Large intestine (tissue), 12 donors: ENCODE measurements at places on chromosomes 3 and 15. TPM values are rescaled to one million over a fixed set of nuclear protein-coding genes. Genes with fewer than 3 reads are reported as not detected.

GRCh38 chr15:79339588-79340314 is 28.8 kb downstream of the TMED3 start:
- H3K27me3 ChIP-seq, result no peaks in the 10 kb centered on the region
- DNase-seq, result no peak
- no peaks in the 10 kb centered on the region for H3K4me1 ChIP-seq
- no peak overlapping the region for H3K27ac ChIP-seq
- H3K4me3 ChIP-seq, result no peak overlapping the region
- no peaks in the 10 kb centered on the region for H3K36me3 ChIP-seq

GRCh38 chr3:72171946-72172345 is 387.0 kb upstream of the PROK2 start:
- H3K36me3 ChIP-seq, result no peaks in the 10 kb centered on the region
- no peaks in the 10 kb centered on the region for H3K4me1 ChIP-seq
- no peak for DNase-seq

Gene CCDC9B
- 7.2 TPM for polyA plus RNA-seq

DNA sequence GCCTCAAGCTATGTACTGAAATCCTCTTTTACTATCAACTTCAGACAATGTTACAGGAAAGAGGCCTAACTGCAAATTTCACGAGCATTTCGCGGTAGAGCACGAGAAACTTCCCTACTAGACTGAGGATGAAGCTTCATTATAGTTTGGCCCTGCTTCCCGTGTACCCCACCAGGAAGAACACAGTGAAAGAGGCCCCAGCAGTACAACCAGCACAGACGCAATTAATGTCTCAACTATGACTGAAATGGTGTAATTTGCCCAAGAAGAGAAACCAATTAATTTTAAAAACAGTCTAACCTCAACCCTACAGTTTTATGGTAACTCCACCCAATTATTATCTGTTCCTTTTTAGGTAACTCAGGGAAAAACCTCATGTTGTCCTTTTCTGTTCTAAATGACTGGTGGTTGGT is 12.1 kb downstream of the CHSY1 start:
- no peaks in the 10 kb centered on the region for H3K27me3 ChIP-seq
- peaks cover 12% of the 10 kb centered on the region for H3K36me3 ChIP-seq
- DNase-seq, result no peak
- H3K4me1 ChIP-seq, result no peaks in the 10 kb centered on the region

GRCh38 chr15:70752193-70752635 is 11.1 kb downstream of the UACA start:
- H3K4me1 ChIP-seq, result no peaks in the 10 kb centered on the region
- H3K27ac ChIP-seq, result no peak overlapping the region
- H3K4me3 ChIP-seq, result no peak overlapping the region
- no peaks in the 10 kb centered on the region for H3K27me3 ChIP-seq
- no peaks in the 10 kb centered on the region for H3K36me3 ChIP-seq
- peak; percentile 9 for DNase-seq

GRCh38 chr3:20975188-20975651 is 775.8 kb downstream of the ZNF385D start:
- H3K36me3 ChIP-seq, result no peaks in the 10 kb centered on the region
- H3K27ac ChIP-seq, result no peak overlapping the region
- H3K4me1 ChIP-seq, result no peaks in the 10 kb centered on the region
- no peak overlapping the region for H3K4me3 ChIP-seq
- DNase-seq, result no peak

Gene DAG1
- polyA plus RNA-seq, result 41.7 TPM

DNA sequence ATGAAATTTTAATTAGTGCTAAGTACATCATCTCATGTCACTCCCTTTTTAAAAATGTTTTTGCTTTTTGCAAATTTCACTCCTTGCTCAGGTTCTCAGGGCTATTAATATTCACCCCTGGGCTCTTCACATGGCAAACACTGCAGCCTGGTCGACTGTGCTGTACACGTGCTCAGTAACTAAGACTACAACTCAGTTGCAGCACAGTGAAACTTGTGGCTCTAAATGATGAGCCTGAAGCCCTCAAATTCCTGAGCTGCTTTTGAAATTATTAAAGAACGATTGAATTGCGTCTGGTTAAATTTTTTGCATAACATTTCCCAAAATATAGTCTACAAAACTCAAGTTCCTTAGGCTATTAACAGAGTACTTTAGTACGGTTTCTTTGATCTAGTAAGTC is 159.3 kb upstream of the C2CD4B start:
- H3K27ac ChIP-seq, result no peak overlapping the region
- DNase-seq, result no peak
- no peaks in the 10 kb centered on the region for H3K36me3 ChIP-seq
- no peaks in the 10 kb centered on the region for H3K4me1 ChIP-seq
- peaks cover 8% of the 10 kb centered on the region for H3K27me3 ChIP-seq

DNA sequence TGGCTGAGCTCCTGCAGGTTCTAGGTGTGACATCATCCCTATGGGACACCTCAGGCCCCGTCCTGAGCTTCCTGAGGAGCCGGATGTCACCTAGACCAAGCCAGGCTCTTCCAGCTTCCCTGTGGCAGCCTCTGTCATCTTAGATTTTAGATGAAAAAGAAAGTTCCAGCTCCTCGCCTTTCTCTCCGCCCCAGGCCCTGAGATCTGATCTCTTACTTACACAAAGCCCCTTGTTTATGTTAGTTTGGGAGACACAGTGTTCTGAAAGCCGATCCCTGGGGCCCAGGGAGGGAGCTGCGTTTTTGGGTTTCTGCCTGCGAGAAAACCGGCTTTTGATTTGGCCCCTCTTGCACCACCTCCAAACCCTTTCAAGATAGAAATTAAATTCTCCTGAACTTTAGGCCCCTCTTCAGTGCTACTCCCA is 40.2 kb upstream of the FAM107A start:
- H3K27me3 ChIP-seq, result no peaks in the 10 kb centered on the region
- H3K4me3 ChIP-seq, result no peak overlapping the region
- DNase-seq, result no peak
- no peaks in the 10 kb centered on the region for H3K4me1 ChIP-seq
- no peak overlapping the region for H3K27ac ChIP-seq

DNA sequence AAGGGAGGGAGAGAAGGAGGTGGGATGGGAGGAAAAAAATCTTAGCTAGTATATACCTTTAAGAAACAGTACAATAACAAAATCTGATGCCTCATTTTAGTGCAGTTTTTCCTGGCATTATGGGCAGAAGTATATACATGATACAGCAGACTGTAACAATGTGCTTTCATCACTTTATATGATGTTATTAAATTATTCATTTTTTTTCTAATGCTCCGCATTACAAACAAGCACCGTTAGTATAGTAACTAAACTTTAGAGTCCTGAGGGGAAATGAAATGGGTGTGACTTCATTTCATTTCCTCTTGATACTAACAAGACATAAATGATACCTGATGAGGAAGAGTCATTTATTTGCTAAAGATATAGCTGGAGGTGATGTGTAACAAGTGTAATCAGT is 325.3 kb downstream of the ZNF385D start:
- H3K4me3 ChIP-seq, result no peak overlapping the region

Gene SETMAR
- 15.5 TPM for polyA plus RNA-seq

GRCh38 chr3:34268032-34268709 is 469.7 kb downstream of the PDCD6IP start:
- H3K36me3 ChIP-seq, result no peaks in the 10 kb centered on the region
- H3K27ac ChIP-seq, result peak overlapping the region; percentile 43
- no peaks in the 10 kb centered on the region for H3K27me3 ChIP-seq
- peaks cover 11% of the 10 kb centered on the region for H3K4me1 ChIP-seq
- DNase-seq, result peak; percentile 64

DNA sequence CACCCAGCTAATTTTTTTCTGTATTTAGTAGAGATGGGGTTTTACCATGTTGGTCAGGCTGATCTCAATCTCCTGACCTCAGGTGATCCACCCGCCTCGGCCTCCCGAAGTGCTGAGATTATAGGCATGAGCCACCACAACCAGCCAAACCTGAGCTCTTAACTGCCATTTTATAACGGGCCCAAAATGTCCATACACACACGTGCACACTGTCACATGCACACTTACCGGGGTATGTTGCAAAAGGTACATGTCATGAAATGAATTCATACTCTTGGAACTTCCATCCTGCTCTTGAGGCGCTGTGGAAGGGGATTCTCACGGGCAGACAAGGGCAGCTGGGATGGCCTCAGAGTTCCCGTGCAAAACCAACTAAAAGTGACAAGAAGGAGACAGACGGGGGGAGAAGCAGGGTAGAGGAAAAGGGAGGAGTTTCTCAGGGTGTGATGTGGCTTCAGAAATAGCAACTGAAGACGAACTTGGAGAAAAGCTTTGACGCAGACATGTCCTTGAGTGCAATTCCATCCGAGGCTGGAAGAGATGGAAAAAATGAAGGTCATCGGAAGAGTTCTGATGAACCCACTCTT is 110.9 kb downstream of the BDH1 start:
- no peak overlapping the region for H3K4me3 ChIP-seq
- no peak for DNase-seq
- no peaks in the 10 kb centered on the region for H3K27me3 ChIP-seq
- H3K36me3 ChIP-seq, result no peaks in the 10 kb centered on the region
- no peaks in the 10 kb centered on the region for H3K4me1 ChIP-seq
- H3K27ac ChIP-seq, result no peak overlapping the region

- H3K27me3 ChIP-seq, result peaks cover 76% of the 10 kb centered on the region
- H3K27ac ChIP-seq, result no peak overlapping the region
- peaks cover 8% of the 10 kb centered on the region for H3K4me1 ChIP-seq
- no peak overlapping the region for H3K4me3 ChIP-seq
- H3K36me3 ChIP-seq, result no peaks in the 10 kb centered on the region
Measured at GRCh38 chr15:69600556-69601085, 148.0 kb downstream of the RPLP1 start.

- H3K27me3 ChIP-seq, result no peaks in the 10 kb centered on the region
- no peak overlapping the region for H3K4me3 ChIP-seq
- no peaks in the 10 kb centered on the region for H3K4me1 ChIP-seq
- peaks cover 33% of the 10 kb centered on the region for H3K36me3 ChIP-seq
- DNase-seq, result no peak
Measured at GRCh38 chr15:34886134-34886533, 83.4 kb downstream of the AQR start.

DNA sequence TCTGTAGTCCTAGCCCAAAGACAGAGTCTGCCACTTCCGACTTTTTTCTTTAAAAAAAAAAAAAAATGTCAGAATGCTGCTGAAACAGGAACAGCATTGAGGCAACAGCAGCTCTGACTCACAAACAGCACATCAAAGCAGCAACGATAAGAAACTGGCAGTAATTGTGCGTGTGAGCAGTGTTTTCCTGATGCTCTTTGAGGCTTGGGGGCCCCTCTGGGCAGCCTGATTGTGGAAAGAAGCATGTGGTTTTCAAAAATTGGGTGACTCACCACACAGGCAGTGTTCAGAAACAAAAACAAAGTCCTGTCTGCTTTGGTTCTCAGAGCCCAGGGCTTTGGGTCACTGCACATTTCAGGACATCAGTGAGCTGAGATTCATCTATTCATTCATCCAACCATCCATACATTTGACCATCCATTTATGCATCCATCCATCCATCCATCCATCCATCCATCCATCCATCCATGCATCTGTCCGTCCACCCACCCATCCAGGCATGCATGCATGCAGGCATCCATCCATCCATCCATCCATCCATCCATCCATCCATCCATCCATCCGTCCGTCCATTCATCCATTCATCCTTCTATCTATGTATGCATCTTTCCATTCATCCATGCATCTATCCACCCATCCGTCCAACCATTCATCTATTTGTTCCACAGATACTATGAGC is 308.4 kb downstream of the RPLP1 start:
- H3K27me3 ChIP-seq, result peaks cover 2% of the 10 kb centered on the region
- H3K36me3 ChIP-seq, result no peaks in the 10 kb centered on the region
- H3K27ac ChIP-seq, result no peak overlapping the region
- H3K4me3 ChIP-seq, result no peak overlapping the region

Gene CADM2
- 2.4 TPM for polyA plus RNA-seq

DNA sequence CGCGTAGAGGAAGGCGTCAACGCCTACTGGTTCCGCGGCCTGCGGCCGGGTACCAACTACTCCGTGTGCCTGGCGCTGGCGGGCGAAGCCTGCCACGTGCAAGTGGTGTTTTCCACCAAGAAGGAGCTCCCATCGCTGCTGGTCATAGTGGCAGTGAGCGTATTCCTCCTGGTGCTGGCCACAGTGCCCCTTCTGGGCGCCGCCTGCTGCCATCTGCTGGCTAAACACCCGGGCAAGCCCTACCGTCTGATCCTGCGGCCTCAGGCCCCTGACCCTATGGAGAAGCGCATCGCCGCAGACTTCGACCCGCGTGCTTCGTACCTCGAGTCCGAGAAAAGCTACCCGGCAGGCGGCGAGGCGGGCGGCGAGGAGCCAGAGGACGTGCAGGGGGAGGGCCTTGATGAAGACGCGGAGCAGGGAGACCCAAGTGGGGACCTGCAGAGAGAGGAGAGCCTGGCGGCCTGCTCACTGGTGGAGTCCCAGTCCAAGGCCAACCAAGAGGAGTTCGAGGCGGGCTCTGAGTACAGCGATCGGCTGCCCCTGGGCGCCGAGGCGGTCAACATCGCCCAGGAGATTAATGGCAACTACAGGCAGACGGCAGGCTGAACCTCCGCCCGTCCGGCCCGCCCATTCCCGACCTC is 4.1 kb downstream of the ISLR2 start:
- H3K4me3 ChIP-seq, result no peak overlapping the region
- no peak overlapping the region for H3K27ac ChIP-seq
- no peaks in the 10 kb centered on the region for H3K36me3 ChIP-seq
- peaks cover 6% of the 10 kb centered on the region for H3K4me1 ChIP-seq
- H3K27me3 ChIP-seq, result peaks cover 88% of the 10 kb centered on the region

DNA sequence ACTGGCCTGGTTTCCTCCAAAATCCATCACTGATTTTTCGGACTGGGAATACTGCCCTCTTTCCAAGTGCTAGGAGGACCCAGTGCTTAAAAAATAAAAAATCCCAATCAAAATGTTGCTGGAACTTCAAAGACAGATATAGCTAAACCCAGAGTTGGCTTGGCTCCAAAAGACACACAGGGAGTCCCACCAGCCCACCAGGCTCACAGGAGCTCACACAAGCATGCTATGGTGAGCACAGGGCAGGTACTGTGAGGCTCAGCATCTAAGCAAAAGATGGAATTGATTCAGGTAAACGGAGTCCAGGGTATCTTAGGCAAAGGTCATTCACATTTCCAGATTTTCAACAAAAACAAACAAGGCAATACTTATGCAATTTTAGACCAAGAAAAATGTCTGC is 3.7 kb downstream of the TRANK1 start:
- H3K4me3 ChIP-seq, result no peak overlapping the region
- H3K27ac ChIP-seq, result no peak overlapping the region
- H3K27me3 ChIP-seq, result peaks cover 22% of the 10 kb centered on the region
- peaks cover 9% of the 10 kb centered on the region for H3K4me1 ChIP-seq
- no peaks in the 10 kb centered on the region for H3K36me3 ChIP-seq

- no peaks in the 10 kb centered on the region for H3K27me3 ChIP-seq
- H3K27ac ChIP-seq, result no peak overlapping the region
- H3K4me1 ChIP-seq, result peaks cover 20% of the 10 kb centered on the region
- peaks cover 16% of the 10 kb centered on the region for H3K36me3 ChIP-seq
Measured at GRCh38 chr3:37981348-37981664, 9.3 kb upstream of the VILL start.
